ENCODE measurements at places on chromosomes 7 and 10.

- DNase-seq, result no peak
Measured at GRCh38 chr7:147707926-147708325, 882.6 kb upstream of the C7orf33 start.

- no peak for DNase-seq
Measured at GRCh38 chr10:110405380-110405779, 92.3 kb upstream of the DUSP5 start.

DNA sequence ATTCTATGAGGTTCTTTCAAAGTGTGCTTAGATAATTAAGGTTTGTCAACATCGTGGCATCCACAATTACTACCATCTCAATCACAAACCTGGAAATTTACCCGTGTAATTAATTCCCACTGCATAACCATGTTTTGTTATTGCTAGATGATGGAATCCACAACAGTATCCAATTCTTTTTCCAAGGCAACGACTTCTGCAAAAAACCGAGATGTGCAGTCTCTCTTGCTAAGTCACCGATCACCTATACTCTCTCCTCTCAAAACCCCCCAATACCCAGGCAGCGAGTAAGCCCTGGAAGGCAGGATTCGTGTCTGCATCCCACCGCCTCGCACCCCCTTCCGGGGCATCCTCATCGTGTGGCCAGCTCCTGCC, 678 bp upstream of the EIF4H start:
- DNase-seq, result peak; percentile 46

DNA sequence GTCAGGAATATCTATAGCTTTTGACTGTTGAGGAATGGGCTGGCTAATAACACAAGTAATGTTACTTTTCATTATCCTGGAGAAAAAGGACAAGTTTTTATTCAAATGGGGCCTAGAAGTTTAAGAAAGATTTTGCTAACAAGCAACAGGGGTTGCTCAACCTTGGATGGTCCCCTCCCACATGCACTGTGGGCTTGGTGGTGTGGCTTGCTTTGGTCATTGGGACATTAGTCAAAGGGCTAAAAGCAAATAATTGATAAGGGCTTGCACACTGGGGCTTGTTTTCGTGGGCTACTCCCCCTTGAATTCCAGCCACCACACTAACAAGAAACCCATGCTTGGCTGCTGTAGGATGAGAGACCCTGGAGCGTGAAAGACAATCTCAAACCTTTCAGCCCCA, 127.6 kb downstream of the JCAD start:
- no peak for DNase-seq

DNA sequence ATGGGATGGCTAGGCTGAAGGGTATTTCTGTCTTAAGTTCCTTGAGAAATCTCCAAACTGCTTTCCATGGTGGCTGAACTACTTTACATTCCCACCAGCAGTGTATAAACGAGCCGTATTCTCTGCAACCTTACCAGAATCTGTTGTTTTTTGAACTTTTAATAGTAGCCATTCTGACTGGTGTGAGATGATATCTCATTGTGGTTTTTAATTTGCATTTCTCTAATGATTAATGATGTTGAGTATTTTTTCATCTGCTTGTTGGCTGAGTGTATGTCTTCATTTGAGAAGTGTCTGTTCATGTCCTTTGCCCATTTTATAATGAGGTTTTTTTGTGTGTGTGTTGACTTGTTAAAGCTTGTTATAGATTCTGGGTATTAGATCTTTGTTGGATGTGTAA, 226.8 kb upstream of the IGFBP3 start:
- no peak for DNase-seq
